ENCODE measurements at places on chromosomes 7 and 10.

DNA sequence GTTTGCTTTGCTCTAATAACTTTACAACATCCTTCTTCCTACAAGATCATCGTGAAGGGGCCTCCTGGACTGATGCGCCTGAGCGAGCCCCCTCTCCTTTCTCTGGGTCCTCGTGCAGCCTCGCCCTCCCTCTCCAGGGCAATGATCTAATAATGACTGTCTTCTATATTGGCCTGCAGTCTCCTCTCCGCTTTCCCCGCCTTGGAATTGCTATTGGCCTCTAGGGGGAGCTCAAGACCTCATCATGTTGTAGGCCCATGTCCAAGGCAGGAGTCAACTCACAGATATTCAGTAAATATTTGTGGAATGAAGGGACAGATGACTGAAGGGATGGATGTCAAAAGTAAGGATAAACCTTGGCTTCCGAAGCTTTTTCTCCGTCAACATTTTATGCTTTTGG is 1180.3 kb downstream of the TYW1 start:
- DNase-seq, result peak; percentile 76

DNA sequence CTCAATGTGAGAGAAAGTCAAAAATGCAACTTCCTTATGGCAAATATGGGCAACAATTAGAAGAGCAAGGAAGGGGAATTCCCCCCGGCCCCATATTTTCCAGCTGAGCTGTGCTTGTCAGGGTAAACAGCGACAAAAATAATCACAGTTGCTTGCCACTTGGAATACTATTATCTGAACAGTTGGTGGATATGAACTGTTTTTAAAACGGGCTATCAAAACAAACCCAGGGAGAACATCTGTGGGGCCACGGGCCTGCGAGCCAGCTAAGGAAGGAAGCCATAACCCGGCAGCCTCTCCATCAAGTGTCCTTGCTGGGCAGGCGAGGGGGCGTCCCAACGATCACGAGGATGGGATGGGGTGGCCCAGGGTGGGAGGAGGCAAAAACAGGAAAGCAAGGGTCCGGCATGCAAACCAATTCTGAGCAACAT is 228.4 kb downstream of the ARHGAP12 start:
- no peak for DNase-seq

DNA sequence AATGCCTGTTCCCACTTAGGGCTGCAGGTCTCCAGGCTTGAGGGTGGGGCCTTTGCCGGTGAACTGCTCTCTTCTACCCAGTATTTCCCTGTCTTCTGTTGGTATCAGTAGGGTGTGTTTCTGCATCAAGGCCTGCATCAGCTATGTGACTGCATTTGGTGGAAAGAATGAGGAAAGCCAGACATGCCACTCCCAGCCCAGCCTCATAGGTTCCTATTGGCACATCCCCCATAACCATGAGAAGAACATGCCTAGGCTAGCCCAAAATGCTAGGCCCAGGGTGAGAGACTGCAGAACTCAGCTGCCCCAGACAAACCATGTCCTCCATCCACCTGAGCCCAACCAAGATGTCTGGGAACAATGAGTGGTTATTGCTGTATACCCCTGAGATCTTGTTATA is 380.3 kb upstream of the ADARB2 start:
- DNase-seq, result no peak

GRCh38 chr10:133520193-133520738 is 6.9 kb upstream of the CYP2E1 start:
- peak; percentile 32 for DNase-seq

DNA sequence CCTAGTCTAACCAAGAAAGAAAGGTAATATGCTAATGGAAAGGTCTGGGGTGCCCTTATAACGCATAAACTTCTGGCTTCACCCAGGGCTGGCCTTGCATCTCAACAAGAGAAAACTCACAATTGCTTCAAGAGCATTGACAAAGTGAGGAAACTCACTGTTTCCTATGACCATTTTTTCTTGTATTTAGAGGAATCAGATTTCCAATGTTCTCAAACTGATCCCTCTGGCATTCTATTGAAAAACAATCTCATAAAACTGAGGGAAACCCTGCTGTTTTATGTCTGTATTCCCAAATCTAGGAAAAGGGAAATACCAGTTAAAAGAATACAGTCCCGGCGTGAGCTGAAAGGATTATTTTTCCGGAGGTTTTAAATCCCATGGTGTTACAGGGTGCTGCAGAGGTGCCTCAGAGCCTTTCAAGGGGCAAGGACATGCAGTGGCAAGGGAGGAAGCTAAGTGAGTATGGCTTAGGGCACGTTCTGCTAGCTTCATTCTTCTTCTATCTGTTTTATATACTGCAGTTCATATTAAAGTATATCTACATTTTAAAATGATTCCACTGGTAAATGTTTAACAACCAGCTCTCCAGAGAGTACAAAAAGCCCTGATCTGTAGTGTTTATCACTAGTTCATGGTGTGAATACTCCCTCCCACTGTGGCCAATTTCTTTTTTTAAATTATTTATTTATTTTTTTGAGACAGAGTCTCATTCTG is 68.7 kb downstream of the CAV1 start:
- no peak for DNase-seq

GRCh38 chr7:82362129-82362706 is 81.4 kb downstream of the CACNA2D1 start:
- DNase-seq, result no peak

DNA sequence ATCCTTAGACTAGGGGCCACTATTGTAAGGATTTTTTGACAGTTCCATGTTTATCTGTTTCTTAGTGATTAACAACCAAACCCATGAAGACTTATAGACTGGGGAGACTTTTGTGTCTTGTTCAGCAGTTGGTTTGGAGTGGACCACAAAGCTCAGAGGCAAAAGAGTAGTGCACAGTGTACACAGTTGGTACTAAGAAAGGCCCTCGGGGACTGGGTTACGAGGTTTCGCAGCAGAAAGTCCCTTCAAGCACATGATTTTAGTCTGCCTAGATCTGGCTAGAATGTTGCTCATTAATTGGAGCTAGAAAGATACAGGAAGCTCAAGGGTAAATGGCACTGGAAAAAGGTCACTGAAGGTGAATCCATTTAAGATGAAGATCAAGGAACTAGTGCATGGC is 35.4 kb downstream of the CDK14 start:
- DNase-seq, result no peak

DNA sequence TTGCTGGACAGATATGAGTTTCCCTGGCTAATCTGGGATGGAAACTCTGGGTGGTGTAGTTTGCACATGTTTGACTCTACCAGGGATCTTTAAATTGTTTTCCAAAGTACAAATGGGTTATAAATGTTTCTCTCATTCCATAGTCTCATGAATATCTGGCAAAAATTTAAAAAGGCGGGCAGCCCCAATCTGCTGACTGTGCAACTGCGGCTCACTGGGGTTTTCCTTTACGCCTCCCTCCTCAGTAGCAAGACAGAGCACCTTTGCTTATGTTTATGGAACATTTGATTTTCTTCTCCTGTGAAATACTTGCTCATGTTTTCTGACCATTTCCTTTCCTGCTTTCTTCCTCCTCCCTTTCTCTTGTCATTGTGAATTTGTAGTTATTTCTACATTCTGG is 105.0 kb downstream of the ADAM12 start:
- no peak for DNase-seq

- no peak for DNase-seq
These were observed 348.3 kb downstream of the GPR158 start for GRCh38 chr10:25522946-25523608.

- no peak for DNase-seq
These were observed 22.9 kb downstream of the ATP6V1F start for GRCh38 chr7:128885370-128886187.

GRCh38 chr10:33095867-33096815 is 138.1 kb upstream of the ITGB1 start:
- DNase-seq, result no peak

GRCh38 chr7:156842740-156843140 is 50.2 kb downstream of the LMBR1 start:
- DNase-seq, result no peak

GRCh38 chr7:111439977-111440376 is 122.3 kb downstream of the IMMP2L start:
- no peak for DNase-seq

- DNase-seq, result peak; percentile 40
These were observed 10.2 kb upstream of the LMOD2 start for GRCh38 chr7:123645516-123645915.

GRCh38 chr10:113929522-113929921 is 75.1 kb downstream of the NHLRC2 start:
- no peak for DNase-seq

- no peak for DNase-seq
These were observed 34.8 kb downstream of the VOPP1 start for GRCh38 chr7:55537458-55537990.

- no peak for DNase-seq
These were observed 283.7 kb upstream of the PODXL start for GRCh38 chr7:131839967-131840690.

GRCh38 chr10:126458466-126458865 is 70.2 kb upstream of the ADAM12 start:
- no peak for DNase-seq

DNA sequence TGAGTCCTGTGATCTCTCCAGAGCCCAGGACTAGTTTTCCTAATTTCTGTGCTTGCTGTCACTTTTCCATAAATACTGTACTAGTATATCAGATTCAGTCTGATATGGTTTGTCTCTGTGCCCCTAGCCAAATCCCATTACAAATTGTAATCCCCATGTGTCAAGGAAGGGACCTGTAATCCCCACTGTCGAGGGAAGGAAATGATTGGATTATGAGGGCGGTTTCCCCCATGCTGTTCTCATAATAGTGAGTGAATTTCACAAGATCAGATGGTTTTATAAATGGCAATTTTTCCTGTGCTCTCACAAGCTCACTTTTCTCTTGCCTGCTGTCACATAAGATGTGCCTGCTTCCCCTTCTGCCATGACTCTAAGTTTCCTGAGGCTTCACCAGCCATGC is 54.8 kb upstream of the IFRD1 start:
- DNase-seq, result no peak

DNA sequence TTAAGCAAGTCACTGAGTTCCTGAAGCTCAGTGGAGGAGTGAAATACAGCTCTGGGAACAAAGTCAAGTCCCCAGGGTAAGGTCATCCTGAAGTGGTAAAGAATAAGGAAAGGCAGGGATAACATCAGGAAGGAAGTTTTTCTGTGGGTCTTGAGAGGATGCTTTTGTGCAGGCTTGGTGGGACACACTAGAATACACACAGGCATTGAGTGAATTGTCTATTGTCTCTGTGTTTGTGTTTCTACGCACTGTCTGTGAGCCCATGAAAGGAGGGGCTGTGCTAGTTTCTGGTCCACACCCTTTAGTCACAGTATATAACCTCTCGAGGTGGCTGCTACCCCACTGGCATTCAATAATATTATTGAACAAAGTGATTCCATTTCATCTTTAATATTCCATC is 95.8 kb upstream of the ABCB5 start:
- DNase-seq, result peak; percentile 62

- no peak for DNase-seq
These were observed 37.8 kb upstream of the CHST15 start for GRCh38 chr10:124131172-124131571.

GRCh38 chr10:104809288-104810090 is 168.4 kb downstream of the SORCS3 start:
- DNase-seq, result peak; percentile 38

DNA sequence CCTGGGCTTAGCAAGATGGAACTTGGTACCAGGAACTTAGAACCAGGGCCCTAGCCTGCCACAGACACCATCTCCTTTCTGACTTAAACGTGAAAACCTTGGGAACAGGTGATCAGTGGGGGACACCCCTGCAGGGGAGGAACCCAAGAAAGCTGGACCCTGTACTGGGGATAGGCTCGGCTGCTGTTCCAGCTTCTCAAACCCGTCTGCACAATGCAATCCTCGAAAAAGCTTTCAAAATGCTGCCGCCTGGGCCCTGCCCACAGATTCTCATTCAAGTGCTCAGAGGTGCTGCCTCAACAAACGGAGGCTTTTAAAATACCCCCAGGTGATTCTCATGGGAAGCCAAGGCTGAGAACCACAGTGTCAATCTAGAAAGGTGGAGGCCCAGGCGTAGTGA is 169.7 kb downstream of the ARHGAP21 start:
- DNase-seq, result no peak

- no peak for DNase-seq
These were observed 164.3 kb downstream of the SUGCT start for GRCh38 chr7:40299097-40299496.

GRCh38 chr10:70672165-70673042 is at the start of gene ADAMTS14:
Gene ADAMTS14 (plus strand): TSS chr10:70672506. CDS start chr10:70672803, 297 bp downstream.
- peak; percentile 59 for DNase-seq
